ENCODE measurements at places on chromosomes 2 and 18. TPM values are rescaled to one million over a fixed set of nuclear protein-coding genes. Genes with fewer than 3 reads are reported as not detected.
A peak's percentile ranks its signal among the peaks of the same experiment; 100 is the strongest.

DNA sequence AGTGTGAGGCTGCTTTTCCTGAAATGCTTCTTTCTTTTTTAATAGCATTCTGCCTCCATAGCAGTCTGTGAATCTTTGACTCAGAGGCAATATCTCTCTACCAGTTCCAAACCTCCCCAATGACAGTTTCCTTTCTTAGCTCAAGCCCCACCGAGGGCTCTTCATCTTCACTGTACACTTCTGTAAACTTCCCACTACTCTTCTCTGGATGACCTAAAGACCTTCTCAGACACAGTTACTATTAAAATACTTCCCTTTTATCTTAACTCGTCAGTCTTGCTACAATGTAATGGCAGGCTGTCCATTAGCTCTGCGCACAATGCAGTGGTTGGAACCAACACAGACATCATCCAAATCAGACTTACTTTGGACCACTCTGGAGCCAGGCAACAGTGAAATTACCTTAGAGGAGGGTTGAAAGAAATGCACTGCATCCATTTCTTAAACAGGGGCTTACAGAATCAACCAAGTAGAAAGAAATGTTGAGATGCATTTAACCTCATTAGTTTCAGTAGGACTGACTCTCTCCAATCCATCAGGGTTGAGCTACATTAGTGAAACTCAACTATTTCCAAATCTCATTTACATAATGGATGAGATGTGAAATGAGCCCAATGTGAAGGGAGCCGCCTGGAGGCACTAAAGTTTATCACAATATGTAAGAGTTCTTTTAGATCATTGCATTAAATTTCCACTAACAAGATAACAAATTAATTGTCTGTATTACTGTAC is 343.8 kb downstream of the SETBP1 start:
- no peak for DNase-seq

GRCh38 chr2:53202063-53202462 is 565.5 kb upstream of the CHAC2 start:
- DNase-seq: peak; percentile 52

DNA sequence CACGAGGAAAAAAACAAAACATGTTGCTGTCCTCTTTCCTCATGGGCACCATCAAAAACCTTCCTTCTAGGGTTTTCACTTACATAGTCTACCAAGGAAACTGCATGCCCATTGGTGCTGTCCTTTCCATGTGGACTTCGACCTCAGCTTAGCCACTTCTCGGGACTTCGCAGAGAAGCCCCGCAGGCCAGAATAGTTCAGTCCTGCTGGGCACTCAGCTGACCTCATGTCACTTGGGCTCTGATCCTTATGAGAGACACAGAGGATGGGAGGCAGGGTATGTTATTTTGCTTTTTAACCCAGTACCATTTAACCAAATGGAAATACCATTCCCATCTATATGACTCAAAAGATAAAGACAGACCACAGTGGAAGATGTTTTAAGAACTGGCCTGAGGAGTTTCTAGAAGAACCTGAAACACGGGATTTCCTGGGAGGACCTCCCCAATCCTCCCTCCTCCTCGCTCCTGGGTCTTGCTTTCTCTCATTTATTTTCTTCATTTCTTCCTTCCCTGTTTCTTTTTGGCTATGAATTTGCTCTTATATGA is 28.4 kb downstream of the AAK1 start:
- no peak for DNase-seq

- DNase-seq: no peak
These were observed 938.3 kb upstream of the CNTNAP5 start for GRCh38 chr2:123086613-123087385.

DNA sequence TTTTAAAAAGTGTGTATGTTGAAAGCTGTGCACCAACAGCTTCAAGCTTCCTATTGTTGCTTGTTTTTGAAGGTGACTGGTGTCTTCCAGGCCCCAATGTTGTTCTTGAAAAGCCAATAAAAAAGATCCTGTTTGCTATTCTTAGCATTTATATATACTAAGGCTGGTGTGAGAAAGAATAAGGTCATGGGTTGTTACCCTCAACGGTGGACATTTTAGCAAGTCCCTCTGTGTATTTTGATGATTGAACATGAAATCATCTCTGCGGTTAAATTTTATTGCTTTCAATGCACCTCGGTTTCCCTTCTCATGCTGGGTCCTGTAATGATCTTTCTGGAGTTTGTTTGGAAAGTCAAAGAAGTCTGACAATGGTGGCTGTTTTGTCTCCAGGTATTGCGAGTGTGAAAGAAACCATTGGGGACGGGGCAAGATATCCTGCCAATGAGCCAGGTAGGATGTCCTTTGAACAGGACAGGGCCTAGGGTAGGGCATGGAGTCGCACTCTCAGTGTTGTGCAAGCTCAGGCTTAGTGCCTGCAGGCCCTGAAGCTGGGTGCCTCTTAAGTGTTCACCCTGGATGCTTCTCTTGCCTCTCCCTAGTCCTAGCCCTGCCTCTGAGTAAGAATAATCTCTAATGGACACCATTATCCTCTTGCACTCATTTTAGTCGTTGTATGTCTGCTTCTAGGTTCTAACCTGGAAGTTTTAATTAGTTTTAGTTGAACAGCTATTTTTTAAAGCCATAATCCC is 16.0 kb upstream of the KLF7 start:
- no peak for DNase-seq

- no peak for DNase-seq
These were observed 9.7 kb upstream of the TPO start for GRCh38 chr2:1403565-1403964.

DNA sequence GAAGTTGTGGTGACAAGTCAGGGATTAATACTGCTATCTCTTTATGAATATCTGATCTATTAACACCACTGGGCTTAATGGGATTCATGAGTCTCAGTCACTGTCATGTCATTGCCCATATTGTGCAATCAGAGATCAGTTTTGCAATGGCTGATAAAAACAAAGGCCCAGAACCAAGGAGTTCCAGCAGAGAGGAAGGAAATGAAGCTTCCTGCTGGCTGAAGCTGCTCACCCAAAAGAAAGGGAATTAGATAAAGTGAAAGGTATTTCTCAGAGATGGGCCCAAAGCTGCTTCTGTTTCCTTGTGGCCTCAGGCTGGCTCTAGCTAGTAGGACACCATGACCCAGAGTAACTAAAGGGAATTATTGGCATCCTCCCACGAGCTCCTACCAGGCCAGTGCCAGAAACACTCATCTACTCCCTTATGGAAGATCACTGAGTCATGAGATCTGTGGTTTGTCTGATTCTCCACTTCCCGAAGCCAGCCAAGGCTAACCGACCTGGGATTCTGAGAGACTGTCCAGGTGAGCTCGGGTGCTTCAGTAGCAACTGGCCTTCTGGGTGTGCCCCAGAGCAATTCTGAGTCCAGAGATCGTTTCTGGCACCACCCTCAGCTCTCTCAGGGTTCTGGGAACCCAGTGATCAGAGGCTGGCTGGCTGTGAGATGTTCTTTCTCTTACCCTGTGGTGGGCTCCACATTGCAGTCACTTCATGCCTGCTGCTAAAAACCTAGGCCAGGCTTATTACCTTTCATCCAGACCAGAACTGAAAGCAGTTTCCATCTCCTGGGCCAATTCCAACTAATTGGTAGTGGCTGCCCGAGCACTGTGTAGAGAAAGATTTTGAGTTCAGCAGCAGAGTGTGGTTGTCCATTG is 129.5 kb upstream of the PELI1 start:
- DNase-seq: peak; percentile 52

DNA sequence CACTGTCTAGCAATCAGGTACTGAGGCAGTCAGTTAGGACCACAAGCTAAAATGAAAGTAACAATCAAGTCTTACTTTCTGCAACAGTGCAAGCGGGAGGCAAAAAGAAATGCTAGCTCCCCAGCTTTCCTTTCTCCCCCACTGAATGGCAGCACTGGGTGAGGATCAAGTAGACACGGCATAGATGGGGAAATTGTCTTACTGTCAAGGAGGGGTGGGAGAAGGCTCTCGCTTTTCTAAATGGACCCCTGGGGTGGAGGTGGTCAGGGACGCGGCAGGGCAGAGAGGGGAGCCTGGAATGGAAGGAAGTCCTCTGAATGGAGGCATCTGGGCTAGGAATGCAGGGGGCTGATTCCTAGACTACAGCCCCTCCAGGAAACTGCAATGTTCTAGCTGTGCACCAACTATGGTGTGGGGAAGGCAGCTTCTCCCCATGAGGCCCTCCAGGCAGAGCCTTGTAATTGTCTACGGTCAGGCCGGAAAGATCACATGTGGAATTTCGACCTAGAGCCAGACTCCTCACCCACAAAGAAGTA is 24.3 kb downstream of the METTL8 start:
- DNase-seq: no peak

DNA sequence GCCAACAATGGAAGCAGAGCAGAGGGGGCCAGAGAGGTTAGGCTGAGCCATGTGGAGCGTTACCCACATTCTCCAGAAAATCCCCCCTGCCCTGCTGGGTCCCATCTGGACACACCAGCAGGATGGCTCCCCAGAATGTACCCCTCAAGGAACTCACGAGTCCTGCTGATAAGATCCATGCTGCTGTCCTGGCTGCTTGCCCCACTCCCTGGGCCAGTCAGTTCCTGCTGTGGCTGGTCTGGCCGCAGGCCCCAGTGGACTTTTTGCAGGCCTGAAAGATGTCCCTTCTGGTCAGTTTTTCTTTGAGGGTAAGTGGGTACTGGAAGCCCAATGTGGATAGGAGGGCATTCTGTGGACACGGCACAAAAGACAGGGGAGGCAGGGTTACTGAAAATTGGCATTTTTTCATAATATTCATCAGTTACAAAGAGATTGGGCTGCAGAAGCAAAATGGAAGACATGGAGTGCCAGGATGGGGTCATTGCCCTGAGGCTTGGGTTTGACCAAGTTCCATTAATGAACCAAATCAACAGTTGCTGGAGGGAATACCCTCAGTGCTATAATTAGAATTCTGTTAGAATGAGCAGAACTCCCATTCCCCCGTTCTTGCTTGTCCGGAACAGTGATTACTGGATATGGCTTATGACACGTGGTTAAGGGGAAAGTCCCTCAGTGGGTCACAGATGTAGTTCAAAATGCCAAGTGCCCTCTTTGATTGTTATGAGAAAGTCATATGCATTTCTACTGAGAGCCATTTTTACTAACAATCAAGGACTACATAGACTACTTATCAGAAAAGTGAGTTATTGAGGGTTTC is 38.7 kb downstream of the SLC4A5 start:
- no peak for DNase-seq

DNA sequence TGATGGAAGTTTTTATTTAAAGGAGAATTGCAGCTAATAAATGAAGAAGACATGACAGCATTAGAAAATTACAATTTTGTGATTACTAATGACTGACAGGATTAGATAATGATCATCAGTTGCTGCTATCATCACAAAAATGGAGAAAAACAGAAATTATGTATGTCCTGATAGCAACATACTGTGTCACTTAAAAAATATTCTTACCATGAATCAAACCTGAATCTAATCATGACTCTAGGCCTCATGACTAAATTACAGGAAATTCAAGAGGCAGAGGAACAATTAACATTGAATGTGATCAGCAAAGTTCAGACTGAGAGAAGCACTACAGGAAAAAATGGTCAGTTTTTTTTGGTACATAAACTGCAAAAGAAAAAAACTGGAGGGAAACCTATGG is 147.8 kb downstream of the PMAIP1 start:
- no peak for DNase-seq

TMEM247 gene
- not detected for total RNA-seq

GRCh38 chr2:241776336-241777169 is at the start of gene GAL3ST2:
Gene GAL3ST2 (plus strand): TSS chr2:241776822. CDS start chr2:241776956, 134 bp downstream.
- DNase-seq: no peak

DNA sequence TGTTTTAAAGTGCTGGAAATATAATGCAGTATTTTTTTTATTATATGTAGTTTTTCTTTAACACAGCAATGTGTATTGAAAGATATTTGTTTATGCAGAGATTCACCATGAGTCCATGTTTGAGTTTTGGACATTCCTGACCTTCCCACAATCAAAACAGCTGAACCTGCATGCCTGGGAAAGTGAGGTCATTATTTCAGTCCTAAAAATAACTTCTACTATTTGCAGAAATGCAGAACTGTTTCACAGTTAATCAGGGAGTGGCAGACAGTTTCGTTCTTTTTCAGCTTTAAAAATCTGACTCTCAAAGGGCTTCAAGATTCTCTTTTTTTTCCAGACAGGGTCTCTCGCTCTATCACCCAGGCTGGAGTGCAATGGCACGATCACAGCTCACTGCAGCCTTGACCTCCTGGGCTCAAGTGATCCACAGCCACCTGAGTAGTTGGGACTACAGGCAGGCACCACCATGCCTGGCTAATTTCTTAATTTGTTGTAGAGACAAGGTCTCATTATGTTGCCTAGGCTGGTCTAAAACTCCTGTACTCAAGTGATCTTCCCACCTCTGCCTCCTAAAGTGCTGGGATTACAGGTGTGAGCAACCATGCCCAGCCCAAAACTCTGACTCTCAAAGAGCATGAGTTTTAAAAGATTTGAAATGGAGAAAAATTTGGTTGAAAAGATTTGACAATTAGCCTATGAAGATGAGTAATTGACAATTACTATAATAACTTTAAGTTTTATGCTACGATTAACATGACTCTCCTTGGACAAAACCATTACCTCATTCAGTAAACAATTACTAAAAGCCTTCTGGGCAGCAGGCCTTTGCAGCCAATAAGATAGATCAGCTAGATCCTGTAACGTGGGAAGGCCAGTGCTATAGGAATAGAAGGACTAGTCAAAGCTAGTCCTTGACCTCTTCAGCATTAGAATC is 5.0 kb upstream of the MYL12B start:
- DNase-seq: no peak

DNA sequence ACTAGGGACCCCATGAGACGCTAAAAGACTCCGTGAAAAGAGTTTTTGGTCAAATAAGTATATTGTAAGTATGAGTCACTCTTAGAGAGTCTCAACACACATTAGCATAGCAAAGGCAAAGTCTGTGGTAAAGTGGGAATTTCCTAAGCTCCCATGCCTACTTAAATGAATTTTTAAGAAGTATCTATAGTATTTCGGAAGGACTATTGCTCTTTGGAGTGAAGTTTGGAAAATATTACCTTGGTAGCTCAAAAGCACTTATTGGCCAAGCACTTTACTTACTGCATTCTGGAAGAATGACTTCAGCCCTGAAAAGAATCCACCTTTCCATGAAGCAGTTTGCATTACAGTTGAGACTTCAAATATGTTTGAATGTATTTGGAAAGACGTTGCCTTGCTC is 57.1 kb downstream of the CAVIN2 start:
- no peak for DNase-seq

WDR7 gene
- total RNA-seq: 26.5 TPM

DNA sequence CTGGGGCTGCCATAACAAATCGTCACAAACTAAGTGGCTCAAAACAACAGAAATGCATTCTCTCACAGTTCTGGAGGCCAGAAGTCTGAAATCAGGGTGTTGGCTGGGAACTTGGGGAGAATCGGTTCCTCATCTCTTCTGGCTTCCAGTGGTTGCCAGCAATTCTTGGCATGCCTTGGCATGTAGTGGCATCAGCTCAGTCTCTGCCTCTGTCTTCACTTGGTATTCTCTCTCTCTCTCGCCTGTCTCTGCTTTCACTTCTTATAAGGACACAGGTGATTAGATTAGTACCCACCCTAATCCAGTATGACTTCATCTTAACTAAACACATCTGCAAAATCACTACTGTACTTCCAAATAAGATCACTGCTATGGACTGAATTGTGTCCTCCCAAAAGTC is 695.4 kb upstream of the ID2 start:
- DNase-seq: no peak

Measured in upper lobe of left lung (tissue), 6 donors.